T-cell (primary cell): ENCODE measurements at places on chromosomes 12 and 14. TPM values are rescaled to one million over a fixed set of nuclear protein-coding genes. Genes with fewer than 3 reads are reported as not detected.
A peak's percentile ranks its signal among the peaks of the same experiment; 100 is the strongest.

The RBMS2 gene
- total RNA-seq = 2.2 TPM

The CMKLR1 gene
- total RNA-seq = 0.76 TPM

The SYT1 gene
- total RNA-seq = not detected

The NUAK1 gene
- total RNA-seq = 0.26 TPM

The CLEC2A gene
- total RNA-seq = not detected

The P2RX2 gene
- not detected for total RNA-seq

The CBLN3 gene
- total RNA-seq = 9.2 TPM

The ETFBKMT gene
- total RNA-seq = 1.3 TPM

The RASSF8 gene
- total RNA-seq = 0.98 TPM

The IFNG gene
- total RNA-seq = 11.7 TPM

The FGF6 gene
- total RNA-seq = not detected

GRCh38 chr14:32602699-32603098 lies 273.6 kb downstream of the AKAP6 start:
- H3K4me3 ChIP-seq = no peak overlapping the region
- no peaks in the 10 kb centered on the region for H3K36me3 ChIP-seq
- H3K27ac ChIP-seq = no peak overlapping the region
- H3K27me3 ChIP-seq = no peaks in the 10 kb centered on the region

- H3K27me3 ChIP-seq = no peaks in the 10 kb centered on the region
- no peaks in the 10 kb centered on the region for H3K36me3 ChIP-seq
- H3K4me3 ChIP-seq = no peak overlapping the region
- no peak for DNase-seq
Observed at GRCh38 chr12:29843036-29843435, 59.3 kb upstream of the TMTC1 start.

DNA sequence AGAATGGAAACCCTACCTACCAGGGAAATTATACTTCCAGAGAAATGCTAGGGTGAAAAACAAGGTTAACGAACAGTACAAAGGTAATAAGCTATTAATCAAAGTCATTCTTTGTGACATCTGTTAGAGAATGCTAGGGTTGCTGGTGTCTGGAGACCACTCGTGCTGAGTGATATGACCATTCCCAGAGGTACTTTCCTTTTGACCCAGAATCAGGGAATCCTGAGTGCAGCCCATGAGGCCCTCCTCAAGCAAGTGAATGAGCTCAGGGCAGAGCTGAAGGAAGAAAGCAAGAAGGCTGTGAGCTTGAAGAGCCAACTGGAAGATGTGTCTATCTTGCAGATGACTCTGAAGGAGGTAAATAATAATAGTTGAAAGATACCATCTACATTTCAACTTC lies 31.7 kb downstream of the RPGRIP1 start:
- DNase-seq = no peak
- H3K27ac ChIP-seq = no peak overlapping the region
- H3K4me3 ChIP-seq = no peak overlapping the region
- no peaks in the 10 kb centered on the region for H3K36me3 ChIP-seq
- peaks cover 12% of the 10 kb centered on the region for H3K4me1 ChIP-seq
- H3K27me3 ChIP-seq = no peaks in the 10 kb centered on the region

GRCh38 chr14:90060312-90060964 lies 1.4 kb upstream of the KCNK13 start:
- H3K36me3 ChIP-seq = no peaks in the 10 kb centered on the region
- DNase-seq = peak; percentile 21
- peaks cover 42% of the 10 kb centered on the region for H3K27me3 ChIP-seq
- peak overlapping the region; percentile 35 for H3K4me3 ChIP-seq
- peaks cover 22% of the 10 kb centered on the region for H3K4me1 ChIP-seq
- H3K27ac ChIP-seq = no peak overlapping the region

- no peaks in the 10 kb centered on the region for H3K36me3 ChIP-seq
- H3K4me3 ChIP-seq = no peak overlapping the region
- no peaks in the 10 kb centered on the region for H3K4me1 ChIP-seq
- DNase-seq = no peak
- H3K27ac ChIP-seq = no peak overlapping the region
Observed at GRCh38 chr12:69874606-69875005, 49.6 kb downstream of the MYRFL start.

GRCh38 chr14:20855652-20856291 lies 35.4 kb upstream of the RNASE3 start:
- H3K27me3 ChIP-seq = peaks cover 14% of the 10 kb centered on the region
- H3K4me3 ChIP-seq = no peak overlapping the region
- H3K4me1 ChIP-seq = peaks cover 3% of the 10 kb centered on the region
- H3K36me3 ChIP-seq = no peaks in the 10 kb centered on the region

GRCh38 chr14:55370883-55371455 lies 40.7 kb downstream of the ATG14 start:
- no peaks in the 10 kb centered on the region for H3K27me3 ChIP-seq
- H3K27ac ChIP-seq = no peak overlapping the region
- no peak for DNase-seq
- H3K4me3 ChIP-seq = no peak overlapping the region
- H3K36me3 ChIP-seq = peaks cover 33% of the 10 kb centered on the region

GRCh38 chr12:52258335-52258901 lies 16.0 kb upstream of the KRT86 start:
- no peak for DNase-seq
- H3K27ac ChIP-seq = no peak overlapping the region
- no peaks in the 10 kb centered on the region for H3K36me3 ChIP-seq
- no peak overlapping the region for H3K4me3 ChIP-seq
- no peaks in the 10 kb centered on the region for H3K4me1 ChIP-seq

DNA sequence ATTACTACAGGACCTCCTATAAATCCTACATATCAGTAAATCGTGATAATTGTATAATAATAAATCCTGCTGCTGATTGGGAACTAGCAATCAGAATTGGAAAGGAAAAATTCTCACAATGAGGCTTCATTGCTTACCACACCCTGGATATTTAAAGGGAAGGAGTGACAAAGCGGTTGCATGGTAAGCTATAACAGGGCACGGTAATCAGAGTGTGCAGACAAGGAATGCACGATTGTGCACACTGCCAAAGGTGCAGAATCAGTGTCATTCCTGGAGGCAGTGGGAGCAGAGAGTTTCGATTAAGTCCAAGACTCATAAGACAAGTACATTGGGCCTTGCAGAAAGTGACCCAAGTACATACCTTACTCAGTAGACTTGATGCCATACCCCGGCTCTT lies 277.5 kb upstream of the NPAS3 start:
- H3K4me3 ChIP-seq = no peak overlapping the region
- no peak overlapping the region for H3K27ac ChIP-seq
- DNase-seq = no peak
- H3K36me3 ChIP-seq = no peaks in the 10 kb centered on the region
